Activated T-cell treated with anti-CD3 and anti-CD28 coated beads, Interleukin-2, amount 50 U/mL, for 4 hours (primary cell): ENCODE measurements at places on chromosomes 12 and 14.
A peak's percentile ranks its signal among the peaks of the same experiment; 100 is the strongest.

DNA sequence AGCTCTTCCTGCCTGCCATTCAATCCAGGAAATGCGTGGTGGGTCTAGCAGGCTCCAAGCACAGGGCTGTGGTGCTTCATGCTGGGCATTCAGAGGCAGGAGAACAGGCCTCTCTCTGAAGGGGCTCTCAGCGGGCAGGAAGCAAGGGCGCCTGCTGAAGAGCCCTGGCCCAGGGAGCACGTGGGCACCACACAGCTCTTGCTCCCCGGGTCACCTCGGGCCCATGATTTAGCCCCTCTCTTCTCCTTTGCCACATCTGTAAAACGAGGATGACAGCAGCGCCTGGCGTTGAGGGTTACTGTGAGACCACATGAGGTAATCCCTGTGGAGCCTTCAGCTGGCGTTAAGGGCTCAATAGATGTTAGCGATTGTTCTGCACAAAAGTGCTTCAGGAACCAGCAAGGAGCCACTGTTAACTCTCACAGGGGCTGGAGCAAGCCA lies 37.6 kb upstream of the SPTLC2 start:
- DNase-seq, result no peak

- no peak for DNase-seq
Measured at GRCh38 chr12:89370421-89370831, 18.1 kb upstream of the DUSP6 start.

DNA sequence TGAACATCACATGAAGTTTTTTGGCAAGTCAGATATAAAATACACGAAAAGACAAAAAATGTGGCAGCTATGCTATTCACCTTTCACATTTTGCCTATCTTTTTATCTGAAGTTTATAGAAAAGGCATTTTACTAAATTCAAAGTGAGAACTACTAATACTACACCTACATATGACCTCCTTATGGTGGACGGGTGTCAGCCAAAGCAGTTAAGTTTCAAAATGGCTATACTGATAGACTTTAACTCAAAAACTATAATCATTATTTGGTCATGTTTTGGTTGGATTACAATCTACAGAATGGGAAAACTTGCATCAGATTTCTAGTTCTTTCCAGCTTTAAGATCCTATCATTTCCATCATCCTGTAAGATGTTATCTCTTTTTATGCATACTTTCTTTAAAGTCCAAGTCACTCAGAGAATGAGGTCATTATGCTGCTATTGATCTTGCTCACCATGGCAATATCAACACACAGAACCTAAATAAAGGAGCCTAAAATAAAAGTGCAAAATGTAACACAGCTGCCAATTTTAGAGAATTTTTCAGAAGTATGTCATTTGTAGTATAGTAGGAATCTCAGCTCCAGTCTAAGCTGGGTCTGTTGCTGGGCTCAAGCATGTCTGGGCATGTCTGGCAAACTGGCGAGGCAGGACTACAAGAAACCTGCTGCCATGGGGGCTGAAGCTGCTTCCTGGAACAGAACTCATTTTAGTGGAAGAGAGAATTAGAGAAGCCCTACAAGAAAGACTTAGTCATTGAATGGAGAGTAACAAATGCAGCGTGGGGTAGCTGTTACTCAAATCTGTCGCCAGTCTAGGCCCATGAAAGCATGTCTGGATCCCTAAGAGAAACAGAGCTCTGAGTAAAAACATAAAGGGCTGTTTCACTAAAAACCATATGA lies 7.6 kb upstream of the AEBP2 start:
- DNase-seq, result no peak

GRCh38 chr12:13628067-13628466 lies 353.3 kb downstream of the GRIN2B start:
- DNase-seq, result no peak

GRCh38 chr12:6459004-6459337 lies 7.1 kb downstream of the TAPBPL start:
- DNase-seq, result no peak

DNA sequence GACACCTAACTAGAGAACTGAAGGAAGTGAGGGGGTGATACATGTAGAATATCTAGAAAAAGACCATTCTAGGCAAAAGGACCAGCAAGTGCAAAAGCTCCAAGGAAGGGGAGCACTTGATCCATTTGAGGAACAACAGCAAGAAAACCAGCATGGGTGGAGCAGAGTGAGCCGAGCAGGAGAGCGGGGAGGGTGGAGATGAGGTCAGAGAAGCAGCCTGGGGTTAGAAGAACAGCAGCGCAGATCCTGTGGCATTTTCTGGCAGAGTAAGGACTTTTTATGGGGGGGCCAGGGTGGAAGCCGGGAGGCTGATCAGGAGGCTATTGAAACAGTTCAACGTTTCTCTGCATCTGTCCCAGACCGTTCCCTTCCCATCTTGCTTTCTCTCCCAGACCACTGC lies 24.5 kb upstream of the TMCC3 start:
- DNase-seq, result no peak

GRCh38 chr12:24561882-24562770 lies 386.8 kb downstream of the BCAT1 start:
- DNase-seq, result no peak

DNA sequence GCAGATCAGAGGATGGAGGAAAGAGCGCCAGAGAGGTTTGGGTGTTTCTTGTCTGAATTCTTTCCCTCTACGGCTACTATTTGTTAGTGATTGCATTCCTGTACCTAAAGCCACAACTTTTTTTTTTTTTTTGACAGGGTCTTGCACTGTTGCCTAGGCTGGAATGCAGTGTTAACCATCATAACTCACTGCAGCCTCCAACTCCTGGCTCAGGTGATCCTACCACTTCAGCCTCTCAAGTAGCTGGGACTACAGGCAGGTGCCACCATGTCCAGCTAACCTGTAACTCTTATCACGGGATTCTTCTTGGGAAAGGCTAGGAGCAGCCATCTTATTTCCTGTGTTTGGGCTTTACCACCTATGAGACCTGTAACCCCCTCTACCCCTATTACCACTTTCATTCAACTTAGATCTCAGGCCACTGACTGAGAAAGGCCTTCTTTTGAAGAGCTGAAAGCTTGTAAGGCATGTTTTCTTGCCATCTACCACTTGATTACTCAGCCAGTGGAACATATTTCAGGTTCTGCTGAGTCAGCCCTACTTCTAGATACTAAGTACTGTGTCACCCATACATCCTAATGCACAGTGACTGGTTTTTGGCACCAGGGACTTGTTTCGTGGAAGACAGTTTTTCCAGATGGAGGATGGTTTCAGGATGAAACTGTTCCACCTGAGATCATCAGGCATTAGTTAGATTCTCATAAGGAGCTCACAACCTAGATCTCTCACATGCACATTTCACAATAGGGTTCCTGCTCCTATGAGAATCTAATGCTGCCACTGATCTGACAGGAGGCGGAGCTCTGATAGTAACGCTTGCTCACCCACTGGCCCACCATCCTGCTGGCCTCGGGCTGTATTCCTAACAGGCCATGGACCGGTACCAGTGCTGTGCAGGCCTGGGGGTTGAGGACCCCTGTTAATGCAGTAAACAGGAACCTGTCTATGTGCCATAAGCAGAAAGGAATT lies 6.9 kb downstream of the VEZT start:
- no peak for DNase-seq

GRCh38 chr12:116284396-116284795 lies 6.9 kb upstream of the MED13L start:
- no peak for DNase-seq

- DNase-seq, result no peak
Measured at GRCh38 chr12:1474041-1474573, 120.3 kb downstream of the FBXL14 start.

GRCh38 chr12:118706437-118706836 lies 274.9 kb upstream of the SRRM4 start:
- no peak for DNase-seq

DNA sequence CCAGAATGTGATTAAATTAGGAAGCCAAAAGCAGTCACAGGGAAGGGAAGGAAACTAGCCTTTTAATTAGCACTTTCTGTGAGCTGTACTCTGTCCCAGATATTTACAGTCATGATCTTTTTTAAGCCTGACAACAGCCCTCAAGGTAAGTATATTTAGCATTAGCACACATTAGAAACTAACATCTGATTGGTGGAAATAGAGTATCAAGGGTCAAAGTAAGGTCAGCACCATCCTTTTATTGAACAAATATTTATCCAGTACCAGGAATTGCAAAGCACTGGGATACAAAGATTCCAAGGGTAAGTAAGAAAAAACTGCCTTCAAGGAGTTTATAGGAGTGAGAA lies 28.2 kb downstream of the RPGRIP1 start:
- no peak for DNase-seq

GRCh38 chr12:47097276-47097896 lies 17.6 kb upstream of the AMIGO2 start:
- no peak for DNase-seq

DNA sequence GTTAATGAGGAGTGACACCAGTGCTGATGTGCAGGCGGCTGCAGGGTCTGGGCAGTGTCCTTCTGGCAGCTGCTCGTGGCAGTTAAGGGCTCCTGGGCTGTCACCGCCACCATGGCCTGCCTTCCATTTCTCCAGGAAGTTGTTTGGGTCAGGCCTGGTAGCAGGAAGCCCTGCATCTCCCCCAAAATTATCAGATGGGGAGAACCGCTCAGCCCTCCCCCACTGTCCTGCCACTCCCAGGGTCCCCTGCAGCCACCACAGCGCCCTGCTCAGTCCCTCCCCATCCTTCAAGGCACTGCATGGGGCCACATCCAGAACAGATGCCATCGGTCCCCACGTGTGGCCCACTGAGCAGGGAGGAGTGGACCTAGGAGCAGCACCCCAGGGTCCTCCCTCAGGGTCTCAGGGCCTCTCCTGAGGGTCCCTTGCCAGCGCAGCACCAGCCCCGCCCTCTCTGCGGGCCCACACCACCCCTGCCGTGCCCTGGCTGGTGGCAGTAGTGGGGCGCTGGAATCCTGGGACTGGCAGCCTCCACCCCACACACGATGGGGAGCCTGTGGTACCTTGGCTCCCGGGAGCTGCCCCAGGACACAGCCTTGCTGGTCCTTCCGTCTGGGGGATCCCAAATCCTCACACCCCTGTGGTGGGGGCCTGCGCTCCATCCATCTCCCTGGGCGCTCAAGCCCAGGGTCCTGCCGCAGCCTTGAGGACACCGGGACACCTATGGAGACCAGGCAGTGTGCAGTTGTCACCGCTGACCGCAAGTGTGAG lies 10.3 kb upstream of the AMN start:
- DNase-seq, result no peak

- DNase-seq, result no peak
Measured at GRCh38 chr12:100515968-100516367, 42.3 kb downstream of the NR1H4 start.

DNA sequence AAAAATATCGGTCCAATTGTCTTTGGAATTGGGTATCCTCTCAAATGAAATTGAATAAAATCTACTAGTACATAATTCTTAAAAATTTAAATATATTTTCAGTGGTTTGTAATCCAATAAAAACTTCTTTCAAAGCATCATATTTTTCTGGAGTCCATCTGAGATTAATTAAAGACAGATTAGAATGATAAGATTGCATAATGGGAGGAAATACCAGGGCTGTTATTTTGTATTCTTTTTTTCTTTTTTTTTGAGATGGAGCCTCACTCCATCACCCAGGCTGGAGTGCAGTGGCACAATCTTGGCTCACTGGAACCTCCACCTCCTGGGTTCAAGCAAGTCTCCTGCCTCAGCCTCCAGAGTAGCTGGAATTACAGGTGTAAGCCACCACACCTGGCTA lies 103.8 kb downstream of the TMTC3 start:
- DNase-seq, result no peak

- peak; percentile 19 for DNase-seq
Measured at GRCh38 chr14:64549791-64550620, at the start of gene PPP1R36. Gene PPP1R36, plus strand, starts transcription at chr14:64549961. Its CDS starts 37 bp downstream, at chr14:64549998.

DNA sequence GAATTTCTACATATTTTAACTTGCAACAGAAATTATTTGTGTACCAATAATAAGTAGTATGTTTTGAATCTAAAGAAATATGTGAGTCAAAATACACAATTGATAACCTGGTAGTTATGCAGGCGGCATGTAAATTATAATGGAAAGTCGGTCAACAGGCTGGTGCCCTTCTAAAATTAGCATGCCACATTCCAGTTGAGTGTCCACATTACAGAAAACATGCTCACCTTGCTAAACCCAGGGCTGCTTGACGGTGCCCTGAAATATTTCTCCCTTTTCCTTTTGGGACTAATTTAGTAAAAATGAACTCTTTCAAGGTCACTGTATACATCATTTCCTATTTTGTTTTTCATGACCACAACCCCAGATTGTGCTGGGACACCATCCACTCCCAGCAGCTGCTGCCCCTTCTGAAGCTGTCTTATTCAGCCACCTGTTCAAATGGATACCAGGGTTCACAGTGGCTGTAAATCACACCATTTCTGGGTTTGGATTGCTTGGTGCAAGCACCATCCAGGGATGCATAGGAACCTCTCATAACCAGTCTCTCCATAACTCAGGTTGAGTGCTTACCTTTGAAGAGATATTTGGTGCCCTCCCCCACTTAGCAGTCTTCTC lies 110.6 kb downstream of the ANO6 start:
- DNase-seq, result no peak

- no peak for DNase-seq
Measured at GRCh38 chr14:87503711-87504110, 489.3 kb downstream of the GALC start.

DNA sequence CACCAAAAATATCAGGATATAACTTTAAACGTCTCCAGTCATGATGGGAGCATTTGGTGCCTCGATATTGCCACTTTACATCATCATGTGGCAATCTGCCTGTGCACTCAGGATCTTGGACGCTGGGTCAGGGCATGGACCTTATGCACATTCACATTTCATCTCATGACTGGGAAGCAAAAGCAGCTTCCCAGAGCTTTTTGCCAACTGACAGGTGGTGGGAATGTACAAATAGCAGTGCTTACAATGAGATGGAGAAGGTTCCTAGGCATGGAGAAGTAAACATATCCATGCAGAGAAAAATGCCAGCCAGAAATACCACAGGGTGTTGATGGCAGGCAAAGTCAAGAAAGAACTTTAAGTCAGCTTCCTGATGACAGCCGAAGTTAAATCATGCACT lies 30.3 kb downstream of the EFCAB11 start:
- no peak for DNase-seq

DNA sequence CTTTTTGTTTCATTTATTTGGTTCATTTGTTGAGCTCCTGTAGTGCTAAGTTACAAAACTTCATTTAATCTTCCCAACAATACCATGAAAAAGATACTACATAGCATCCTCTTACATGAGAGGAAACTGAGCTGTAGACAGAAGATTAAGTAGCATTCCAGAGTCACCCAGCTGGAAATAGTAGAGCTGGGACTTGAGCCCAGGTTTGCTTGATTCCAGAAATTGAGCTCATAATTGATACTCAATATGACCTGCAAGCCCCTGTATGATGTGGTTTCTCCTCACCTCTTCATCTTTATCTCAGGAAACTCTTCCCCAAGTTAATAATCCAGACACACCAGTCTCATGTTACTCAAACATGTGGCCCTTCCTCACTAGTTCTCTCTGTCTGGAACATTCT lies 87.0 kb upstream of the DAAM1 start:
- no peak for DNase-seq

DNA sequence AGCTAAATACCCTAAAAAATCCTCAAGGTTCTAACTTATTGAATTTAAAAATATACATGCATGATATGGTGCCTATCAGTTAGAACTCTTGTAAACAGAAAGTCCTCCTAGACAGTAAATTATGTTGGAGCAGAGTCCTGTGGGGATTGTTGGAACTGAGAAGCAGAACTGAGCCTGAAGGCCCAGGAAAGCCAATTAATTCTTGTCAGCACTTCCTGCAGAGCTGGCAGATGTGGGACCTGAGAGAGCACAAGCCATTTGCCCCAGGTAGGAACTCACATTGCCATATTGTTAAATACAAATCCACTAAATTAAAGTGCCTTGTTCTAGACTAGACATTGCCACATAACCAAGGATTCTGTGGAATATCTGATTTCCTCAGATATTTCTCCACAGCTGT lies 117.1 kb downstream of the RTN1 start:
- DNase-seq, result no peak

GRCh38 chr14:88421286-88421685 lies 35.8 kb downstream of the SPATA7 start:
- DNase-seq, result no peak
